ENCODE measurements at places on chromosomes 1 and 21.

DNA sequence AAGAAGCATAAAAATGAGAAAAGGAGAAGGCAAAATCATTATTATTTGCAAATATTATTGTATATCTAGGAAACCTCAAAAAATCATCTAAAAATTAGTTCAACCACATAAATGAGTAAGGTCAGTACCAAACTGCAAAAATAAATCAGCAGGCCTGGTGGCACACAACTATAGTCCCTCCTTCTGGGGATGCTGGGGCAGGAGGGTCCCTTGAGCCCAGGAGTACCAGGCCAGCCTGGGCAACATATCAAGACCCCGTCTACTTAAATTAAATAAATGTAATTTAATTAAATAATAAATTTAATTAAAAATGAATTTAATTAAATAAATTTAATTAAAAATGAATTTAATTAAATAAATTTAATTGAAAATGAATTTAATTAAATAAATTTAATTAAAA is 40.3 kb upstream of the TRIM67 start:
- no peak for DNase-seq

- DNase-seq = no peak
These were observed 125.0 kb downstream of the FOXD2 start for GRCh38 chr1:47562799-47563198.

- DNase-seq = no peak
These were observed 50.5 kb upstream of the GADD45A start for GRCh38 chr1:67634396-67634935.

DNA sequence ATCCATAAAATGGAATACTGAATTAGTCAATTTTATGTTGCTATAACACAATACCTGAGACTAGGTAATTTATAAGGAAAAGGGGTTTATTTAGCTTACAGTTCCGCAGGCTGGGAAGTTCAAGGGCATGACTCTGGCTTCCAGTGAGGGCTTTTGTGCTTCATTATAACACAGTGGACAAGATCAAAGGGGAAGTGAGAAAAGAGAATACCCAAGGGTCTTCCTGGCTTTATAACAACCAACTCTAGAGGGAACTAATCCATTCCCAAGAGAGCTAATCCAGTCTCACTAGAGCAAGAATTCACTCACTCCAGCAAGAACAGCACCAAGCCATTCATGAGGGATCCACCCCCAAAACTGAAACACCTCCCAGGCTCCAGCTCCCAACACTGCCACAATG is 3.1 kb downstream of the KIFAP3 start:
- DNase-seq = no peak

- no peak for DNase-seq
These were observed 16.8 kb downstream of the MAST2 start for GRCh38 chr1:45820173-45820572.

GRCh38 chr1:59487335-59488031 is 190.6 kb downstream of the FGGY start:
- DNase-seq = no peak

GRCh38 chr1:88266051-88266450 is 418.0 kb upstream of the PKN2 start:
- DNase-seq = no peak

DNA sequence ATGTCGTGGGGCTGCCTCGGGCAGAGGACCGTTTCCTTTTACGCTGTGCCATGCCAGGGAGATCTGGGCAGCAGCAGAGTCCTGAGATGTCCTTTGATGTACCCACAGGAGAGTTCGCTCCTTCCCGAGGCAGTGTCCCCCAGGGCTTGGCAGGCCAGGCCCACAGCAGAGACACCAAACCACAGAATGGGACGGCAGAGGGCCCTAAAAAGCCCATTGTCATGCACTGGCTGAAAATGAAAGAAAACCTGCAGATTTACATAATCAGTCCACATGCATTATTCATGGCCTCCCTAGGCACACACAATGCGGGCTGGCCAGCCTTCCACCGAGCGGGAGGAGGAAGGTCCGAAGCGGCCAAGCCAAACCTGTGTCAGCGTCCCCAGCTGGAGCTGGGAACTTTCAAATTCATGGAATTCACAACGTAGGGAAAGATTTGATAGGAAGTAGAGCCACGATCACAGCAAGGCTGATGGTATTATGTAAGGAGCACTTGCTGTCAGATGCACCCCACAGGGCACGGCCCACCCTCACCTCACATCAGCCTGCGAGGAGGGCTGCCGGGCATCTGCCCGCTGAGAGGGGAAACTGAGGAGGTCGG is 25.3 kb upstream of the EFHD2 start:
- no peak for DNase-seq

DNA sequence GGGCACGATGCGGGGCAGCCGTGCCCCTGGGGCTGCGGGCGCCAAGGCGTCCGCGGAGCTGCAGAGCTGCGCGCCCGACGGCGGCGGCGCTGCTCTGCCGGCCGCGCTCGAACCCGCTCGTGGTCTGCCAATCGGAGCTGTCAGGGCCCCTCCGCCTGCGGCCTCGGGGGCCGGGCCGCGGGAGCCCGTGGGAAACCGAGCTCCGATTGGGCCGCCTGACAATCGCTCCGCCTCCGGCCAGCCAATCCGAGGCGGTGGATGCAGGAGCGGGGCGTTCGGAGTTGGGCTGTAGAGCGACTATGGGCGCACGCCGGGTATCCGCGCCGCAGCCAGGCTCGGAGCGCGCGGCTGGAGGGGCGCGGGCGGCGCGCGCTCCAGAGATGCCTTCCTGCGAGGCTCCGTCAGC is 100.5 kb upstream of the SOD1 start:
- DNase-seq = peak; percentile 97

DNA sequence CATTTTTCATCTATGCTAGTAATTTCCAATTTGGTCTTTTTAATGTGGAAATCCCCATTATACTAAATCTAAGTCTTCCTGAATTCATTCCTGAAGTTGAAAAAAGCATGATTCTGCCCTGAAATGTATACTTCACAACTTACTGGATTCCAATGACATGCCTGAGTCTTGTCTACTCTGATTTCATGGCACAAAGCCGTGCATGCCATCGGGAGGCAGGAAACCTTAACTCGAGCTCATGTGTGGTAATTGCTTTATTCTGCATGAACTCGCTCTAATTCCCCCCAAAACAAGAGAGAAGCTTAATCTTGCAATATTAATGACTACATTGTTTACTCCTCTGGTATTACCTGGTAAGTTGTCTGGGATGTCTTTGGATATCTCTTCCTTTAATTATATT is 39.6 kb upstream of the PBX1 start:
- DNase-seq = no peak

GRCh38 chr1:179206812-179207211 is 22.7 kb downstream of the ABL2 start:
- no peak for DNase-seq

DNA sequence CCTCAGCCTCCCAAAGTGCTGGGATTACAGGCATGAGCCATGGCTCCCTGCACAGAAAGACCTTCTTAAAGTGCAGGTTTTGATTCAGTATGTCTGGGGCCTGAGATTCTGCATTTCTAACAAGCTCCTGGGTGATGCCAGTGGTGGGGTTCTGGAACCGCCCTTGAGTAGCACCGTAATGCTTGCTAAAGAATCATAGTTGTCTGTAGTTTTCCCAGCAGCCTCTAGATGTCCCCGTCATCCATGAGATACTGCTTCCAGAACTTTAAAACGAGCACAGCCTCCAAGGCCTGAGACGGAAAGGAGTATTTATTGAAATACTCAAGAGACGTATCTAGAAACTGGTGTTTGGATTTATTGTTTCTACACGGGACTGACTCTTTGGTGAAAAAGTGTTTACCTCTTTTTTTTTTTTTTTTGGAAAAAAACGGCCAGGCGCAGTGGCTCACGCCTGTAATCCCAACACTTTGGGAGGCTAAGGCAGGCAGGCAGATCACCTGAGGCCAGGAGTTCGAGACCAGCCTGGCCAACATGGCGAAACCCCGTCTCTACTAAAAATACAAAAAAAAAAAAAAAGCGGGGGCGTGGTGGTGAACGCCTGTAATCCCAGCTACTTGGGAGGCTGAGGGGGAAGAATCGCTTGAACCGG is 2.6 kb upstream of the TOR3A start:
- DNase-seq = peak; percentile 49

DNA sequence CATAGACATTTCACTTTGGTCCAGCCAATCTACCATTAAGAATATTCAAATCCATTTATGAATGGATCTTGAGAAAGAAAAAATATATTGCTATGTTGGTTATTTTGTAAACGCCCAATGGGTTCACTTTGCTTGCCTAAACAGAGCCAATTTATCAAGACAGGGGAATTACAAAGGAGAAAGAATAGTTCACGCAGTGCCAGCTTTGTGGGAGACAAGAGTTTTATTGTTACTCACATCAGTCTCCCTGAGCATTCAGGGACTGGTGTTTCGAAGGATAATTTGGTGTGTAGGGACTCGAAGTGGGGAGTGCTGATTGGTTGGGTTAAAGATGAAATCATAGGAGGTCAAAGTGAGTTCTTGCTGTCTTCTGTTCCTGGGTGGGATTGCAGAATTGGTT is 135.3 kb downstream of the GABPA start:
- DNase-seq = no peak

DNA sequence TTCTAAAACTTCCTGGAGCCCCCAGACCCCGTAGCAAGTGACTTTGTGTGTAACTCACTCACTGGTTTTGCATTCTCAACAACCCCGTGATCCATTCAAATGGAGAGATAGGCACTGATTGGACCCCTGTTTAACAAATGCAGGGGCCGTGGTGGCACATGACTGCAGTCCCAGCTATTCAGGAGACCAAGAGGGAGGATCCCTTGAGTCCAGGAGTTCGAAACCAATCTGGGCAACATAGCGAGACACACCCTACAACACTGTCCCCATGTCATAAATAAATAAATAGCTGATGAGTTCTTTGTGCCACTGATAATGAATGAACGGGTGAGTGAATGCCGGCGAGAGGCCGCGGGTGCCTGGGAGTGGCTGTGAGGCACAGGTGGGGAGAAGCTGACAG is 59.4 kb upstream of the PAX7 start:
- DNase-seq = no peak

DNA sequence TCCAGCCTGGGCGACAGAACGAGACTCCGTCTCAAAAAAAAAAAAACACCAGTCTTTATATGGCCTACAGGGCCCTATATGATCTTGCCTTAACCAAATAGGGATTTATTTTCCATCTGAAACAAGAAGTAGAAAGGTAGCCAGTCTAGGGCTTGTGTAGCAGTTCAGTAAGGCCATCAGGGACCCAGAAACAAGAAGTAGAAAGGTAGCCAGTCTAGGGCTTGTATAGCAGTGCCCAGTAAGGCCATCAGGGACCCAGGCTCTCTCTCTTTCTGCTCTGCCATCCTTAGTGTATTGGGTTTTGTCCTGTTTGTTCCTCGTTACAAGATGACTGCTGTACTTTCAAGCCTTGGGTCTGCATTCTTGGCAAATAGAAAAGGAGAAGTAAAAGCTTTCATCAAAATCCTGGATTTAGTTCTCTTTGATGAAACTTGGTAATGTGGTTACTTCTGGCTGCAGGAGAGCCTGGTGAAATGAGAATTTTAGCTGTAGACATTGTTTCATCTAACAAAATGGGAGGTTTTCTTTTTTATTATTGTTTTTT is 46.1 kb downstream of the PKN2 start:
- DNase-seq = no peak

GRCh38 chr1:166166698-166167571 is at the start of gene FAM78B:
TSS of gene FAM78B (minus strand) at chr1:166167001. CDS start at chr1:166166248, 753 bp downstream.
- DNase-seq = peak; percentile 43

DNA sequence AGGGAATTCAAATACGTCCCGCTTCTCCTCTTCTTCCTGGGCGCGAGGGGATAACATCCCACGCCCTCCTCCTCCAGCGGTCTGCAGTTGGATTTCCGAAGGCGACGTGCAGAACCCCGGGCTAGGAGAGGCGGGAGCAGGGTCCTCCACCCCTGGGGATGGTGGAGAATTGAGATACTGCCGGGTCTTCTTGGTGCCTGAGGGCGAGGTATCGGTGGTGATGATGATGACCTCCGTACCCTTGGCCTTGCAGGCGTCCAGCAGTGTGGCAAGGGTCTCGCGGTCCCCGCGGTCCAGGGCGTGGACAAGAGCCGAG is 3.2 kb upstream of the LIX1L start:
- no peak for DNase-seq

- DNase-seq = no peak
These were observed 722.2 kb downstream of the KCNT2 start for GRCh38 chr1:195886000-195886399.

DNA sequence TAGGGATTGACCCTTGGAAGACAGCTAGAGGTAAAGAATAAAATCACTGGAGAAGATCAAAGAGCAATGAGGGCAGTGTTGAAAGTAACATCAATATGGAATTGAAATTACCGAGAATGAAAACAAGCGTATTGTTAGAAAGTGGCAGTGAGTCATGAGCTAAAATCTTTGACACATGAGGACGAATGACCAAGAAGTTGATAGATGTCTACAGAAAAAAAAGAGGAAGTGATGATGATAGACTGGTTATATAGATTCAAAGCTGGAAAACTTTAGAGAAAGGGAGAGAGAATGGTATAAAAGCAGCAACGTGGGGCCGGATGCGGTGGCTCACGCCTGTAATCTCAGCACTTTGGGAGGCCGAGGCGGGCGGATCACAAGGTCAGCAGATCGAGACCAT is 12.5 kb upstream of the DNM3 start:
- DNase-seq = no peak

DNA sequence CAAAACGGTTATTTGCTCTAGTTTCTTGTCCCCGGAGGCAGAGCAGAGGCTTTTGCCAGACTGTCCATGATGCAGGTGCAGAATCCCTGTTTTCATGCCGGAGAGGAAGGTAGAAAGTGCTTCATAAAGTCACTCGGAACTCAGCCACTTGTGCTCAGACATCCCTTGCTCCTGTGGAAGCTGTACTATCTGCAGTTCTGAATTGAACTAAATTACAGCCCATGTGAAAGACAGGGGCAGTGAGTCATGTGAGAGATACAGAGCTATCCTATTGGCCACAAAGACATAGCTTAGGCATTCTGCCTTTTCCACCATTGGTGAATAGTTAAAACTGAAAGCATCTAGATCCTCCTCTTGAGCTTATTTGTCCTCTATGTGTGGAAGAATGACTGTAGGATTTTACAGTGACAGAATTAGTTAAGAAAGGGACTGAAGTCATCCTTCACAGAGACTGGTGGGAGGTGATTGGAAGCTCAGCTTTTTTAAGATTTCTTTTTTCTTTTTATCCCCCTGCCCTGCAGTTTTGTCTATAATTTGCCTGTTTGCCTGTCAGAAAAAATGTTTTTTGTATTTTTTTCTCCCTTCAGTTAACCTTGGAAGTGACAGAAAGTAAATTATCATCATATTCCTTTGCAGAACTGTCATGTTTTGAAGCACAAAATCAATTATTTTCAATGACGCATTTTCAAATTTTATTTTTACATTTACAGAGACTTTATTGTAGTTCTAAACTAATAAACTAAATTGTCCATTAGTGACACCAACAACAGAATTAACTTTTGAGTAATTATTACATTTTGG is 298.6 kb downstream of the PTPRC start:
- peak; percentile 88 for DNase-seq

- DNase-seq = no peak
These were observed 231.1 kb downstream of the CACNA1E start for GRCh38 chr1:181714428-181714827.

DNA sequence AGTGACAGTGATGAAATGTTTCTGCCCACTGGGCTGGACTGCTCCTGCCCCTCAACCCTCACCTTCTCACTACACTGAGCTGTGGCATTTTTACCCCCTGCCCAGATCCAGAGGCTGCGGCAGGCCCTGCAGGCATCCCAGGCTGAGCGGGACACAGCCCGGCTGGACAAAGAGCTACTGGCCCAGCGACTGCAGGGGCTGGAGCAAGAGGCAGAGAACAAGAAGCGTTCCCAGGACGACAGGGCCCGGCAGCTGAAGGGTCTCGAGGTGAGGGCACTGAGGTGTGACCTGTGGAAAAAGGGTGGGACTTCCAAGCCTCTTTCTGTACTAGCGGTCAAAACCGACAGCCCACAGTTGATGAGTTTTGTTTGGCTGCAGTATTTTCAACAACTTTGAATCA is 6.2 kb upstream of the TUFT1 start:
- no peak for DNase-seq

GRCh38 chr1:160767395-160768294 is 28.3 kb upstream of the LY9 start:
- DNase-seq = no peak

All from COR-L47 (cell line).